ENCODE measurements at places on chromosomes 4 and X.

GRCh38 chrX:102712216-102712966, at the start of gene GPRASP2:
TSS of gene GPRASP2 (plus strand) at chrX:102712448. CDS start at chrX:102714870, 2,422 bp downstream.
- DNase-seq = no peak

GRCh38 chrX:53685711-53686110, 808 bp downstream of the HUWE1 start:
- no peak for DNase-seq

DNA sequence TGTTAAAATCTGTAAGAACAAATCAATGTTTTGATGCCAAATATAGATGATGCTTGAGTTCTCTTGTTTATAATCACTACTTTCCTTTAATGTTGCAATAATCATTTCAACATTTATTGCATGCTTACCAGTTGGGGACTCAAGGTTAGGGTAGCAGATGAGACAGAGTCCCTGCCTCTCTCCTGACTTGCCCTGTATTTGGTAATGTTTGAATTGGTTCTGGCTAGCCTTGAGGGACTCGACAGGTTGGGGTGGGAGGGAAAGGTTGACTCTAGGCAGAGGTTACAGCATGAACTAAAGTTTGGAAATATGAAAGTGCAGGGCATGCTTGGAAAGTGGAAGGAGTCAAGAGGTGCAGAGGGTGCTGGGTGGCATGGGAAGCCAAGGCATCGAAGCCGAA, 2.0 kb downstream of the SEC24B start:
- DNase-seq = no peak

GRCh38 chrX:118675966-118676349, 51.4 kb upstream of the IL13RA1 start:
- DNase-seq = no peak

DNA sequence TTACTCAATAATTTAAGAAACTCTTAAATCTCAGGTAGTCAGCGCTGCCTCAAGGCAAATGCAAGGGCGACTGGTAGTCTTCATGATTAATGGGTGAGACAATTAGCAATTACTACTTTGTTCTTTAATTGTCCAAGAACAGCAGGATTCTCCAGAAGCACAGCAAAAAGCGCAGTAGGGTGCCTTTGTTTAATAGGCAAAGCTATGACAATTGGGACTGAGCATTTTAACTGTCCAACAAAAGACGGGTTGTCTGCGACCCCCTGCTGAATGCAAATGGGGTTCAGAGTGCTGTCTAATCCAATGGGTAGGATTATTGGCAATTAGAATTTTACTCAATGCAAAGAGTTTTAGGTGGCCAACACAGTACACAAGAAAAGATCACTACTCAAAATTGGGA, 286.1 kb downstream of the CHIC1 start:
- DNase-seq = no peak

GRCh38 chr4:5785806-5786680, 75.0 kb downstream of the EVC start:
- no peak for DNase-seq

- DNase-seq = no peak
Observed at GRCh38 chr4:129136433-129136832, 40.5 kb downstream of the C4orf33 start.

- DNase-seq = no peak
Observed at GRCh38 chr4:158315706-158316105, 105.4 kb downstream of the TMEM144 start.

- DNase-seq = no peak
Observed at GRCh38 chrX:142977128-142977914, 48.4 kb upstream of the SPANXN4 start.

Measured in CD4-positive, alpha-beta T cell treated with Interleukin-12 subunit alpha and Interleukin-12 subunit beta, for 1 hour (primary cell).